Vagina (tissue), 2 donors: ENCODE measurements at places on chromosomes 12 and 14. TPM values are rescaled to one million over a fixed set of nuclear protein-coding genes. Genes with fewer than 3 reads are reported as not detected.

The TMEM132D gene
- total RNA-seq = not detected

DNA sequence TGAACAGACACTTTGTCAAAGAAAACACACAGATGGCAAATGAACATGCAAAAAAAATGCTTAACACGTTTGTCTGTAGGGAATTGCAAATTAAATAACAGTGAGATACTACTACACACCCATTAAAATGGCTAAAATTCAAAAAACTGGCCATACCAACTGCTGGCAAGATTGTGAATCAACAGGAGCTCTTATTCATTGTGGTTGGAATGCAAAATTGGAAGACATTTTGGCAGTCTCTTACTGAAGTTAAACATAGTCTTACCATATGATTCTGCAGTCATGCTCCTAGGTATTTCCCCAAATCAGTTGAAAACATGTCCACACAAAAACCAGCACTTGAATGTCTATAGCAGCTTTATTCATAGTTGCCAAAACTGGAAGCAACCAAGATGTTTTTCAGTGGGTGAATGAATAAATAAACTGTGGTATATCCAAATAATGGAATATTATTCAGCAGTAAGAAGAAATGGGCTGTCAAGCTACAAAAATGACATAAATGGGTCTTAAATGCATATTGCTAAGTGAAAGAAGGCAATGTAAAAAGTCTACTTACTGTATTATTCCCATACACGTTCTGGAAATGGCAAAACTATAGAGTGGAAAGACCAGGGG lies 91.4 kb downstream of the PLEKHA5 start:
- H3K27me3 ChIP-seq = no peaks in the 10 kb centered on the region
- no peak overlapping the region for H3K27ac ChIP-seq
- H3K4me3 ChIP-seq = no peak overlapping the region
- DNase-seq = no peak

DNA sequence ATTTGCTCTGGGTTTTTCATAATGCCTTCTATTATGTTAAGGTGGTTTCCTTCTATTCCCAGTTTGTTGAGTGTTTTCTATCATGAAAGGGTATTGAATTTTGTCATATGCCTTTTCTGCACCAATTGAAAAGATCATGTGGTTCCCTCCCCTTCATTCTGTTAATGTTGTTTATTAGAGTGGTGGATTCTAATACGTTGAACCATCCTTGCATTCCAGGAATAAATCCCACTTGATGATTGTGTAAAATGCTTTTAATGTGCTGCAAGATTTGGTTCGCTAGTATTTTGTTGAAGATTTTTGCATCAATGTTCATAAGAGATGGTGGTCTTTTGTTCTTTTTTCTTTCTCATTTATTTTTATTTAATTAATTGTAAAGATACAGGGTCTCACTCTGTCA lies 55.2 kb downstream of the ATP23 start:
- no peak overlapping the region for H3K4me3 ChIP-seq
- no peaks in the 10 kb centered on the region for H3K27me3 ChIP-seq
- no peaks in the 10 kb centered on the region for H3K36me3 ChIP-seq
- no peaks in the 10 kb centered on the region for H3K4me1 ChIP-seq
- no peak for DNase-seq
- H3K27ac ChIP-seq = no peak overlapping the region

DNA sequence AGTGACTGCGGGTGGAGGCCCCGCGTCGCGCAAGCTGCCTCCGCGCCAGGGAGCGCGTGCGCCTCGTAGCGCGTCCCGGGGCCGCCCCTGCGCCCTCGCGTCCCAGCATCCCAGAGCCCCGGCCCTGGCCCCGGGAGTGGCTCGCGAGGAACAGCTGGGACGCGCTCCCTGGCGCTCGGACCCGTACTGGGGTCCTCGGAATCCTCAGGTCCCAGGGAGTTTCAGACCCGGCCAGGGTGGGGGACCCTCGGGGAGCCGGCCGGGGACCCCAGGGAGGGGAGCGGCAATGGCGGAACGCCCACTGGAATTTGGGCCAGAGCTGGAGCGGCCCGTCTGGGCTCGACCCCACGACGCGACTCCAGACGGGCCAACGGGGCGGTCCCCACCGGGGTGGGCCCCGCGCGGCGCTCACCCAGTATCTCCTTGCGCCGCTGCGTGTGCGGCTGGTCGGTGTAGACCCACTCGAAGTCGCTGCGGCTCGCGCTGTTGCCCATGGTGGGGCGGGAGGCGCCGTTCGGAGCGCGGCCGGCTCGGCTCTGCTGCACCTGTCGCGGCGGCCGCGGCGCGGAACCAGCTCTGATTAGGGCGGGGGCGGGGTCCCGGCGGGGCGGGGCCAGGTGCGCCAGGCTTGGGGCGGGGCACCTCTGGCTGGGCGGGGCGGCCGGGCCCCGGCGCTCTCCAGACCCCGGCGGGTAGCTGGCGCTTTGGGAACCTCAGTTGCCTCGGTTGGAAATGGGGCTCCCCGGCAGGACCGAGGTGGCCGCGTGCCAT lies at the start of gene DEGS2:
TSS of gene DEGS2 (minus strand) at position 552 of the 771 bp plus-strand sequence. CDS start at position 494, 58 bp downstream.
- no peaks in the 10 kb centered on the region for H3K36me3 ChIP-seq
- DNase-seq = no peak
- peak within 1 kb of the TSS; percentile 28 for H3K27ac ChIP-seq
- peak within 1 kb of the TSS; percentile 42 for H3K4me3 ChIP-seq
- H3K27me3 ChIP-seq = no peaks in the 10 kb centered on the region

- no peak for DNase-seq
- H3K4me3 ChIP-seq = no peak overlapping the region
Measured at GRCh38 chr14:89215531-89215930, 201.5 kb downstream of the FOXN3 start.
